C1 segment of cervical spinal cord (tissue), 14 donors: ENCODE measurements at places on chromosomes 16 and 17.

DNA sequence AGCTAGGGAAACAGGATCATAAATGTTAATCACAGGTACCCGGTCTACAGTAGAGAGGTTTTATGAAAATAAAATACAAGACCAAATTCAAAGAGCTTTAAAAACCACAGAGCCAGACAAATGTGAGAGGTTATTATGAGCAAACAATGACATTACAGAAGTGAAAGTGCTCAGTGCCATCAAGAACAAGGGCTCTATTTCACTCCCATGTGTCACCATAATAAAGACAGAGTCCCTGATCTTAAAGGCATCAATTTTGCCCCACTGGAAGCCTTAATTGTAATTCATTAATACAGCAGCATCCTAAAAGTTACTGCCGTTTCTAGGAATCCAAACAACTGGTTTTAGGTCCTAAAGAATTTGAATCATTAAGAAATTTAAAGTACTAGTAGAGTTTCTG is 43.7 kb upstream of the CDRT4 start:
- DNase-seq, result no peak

DNA sequence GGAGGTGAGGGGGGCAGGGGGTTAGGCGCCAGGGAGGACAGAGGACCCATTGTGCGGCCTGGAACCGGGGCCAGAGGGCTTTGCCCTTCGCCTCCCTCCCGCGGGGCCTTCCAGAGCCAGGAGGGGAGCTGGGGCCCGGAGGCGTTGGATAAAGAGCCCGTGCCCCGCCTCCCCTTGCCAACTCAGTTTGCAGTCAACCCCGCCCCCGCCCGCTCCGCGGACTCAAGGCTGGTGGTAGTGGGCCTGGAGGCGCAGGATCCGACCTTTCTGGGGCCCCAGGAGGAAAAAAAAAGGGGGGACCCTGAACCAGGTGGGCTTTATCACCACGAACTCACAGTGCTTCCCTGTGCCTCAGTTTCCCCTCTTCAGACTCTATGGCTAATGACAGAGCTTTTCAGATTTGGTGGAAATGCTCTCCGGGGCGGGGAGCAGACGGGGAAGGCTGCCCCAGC is 2.0 kb upstream of the SPHK1 start:
- DNase-seq, result no peak

GRCh38 chr17:6514371-6514770 is 42.0 kb downstream of the PITPNM3 start:
- DNase-seq, result no peak

- DNase-seq, result no peak
Measured at GRCh38 chr17:14052886-14053615, 16.3 kb upstream of the COX10 start.

- no peak for DNase-seq
Measured at GRCh38 chr17:66952681-66953629, 11.6 kb upstream of the CACNG4 start.

DNA sequence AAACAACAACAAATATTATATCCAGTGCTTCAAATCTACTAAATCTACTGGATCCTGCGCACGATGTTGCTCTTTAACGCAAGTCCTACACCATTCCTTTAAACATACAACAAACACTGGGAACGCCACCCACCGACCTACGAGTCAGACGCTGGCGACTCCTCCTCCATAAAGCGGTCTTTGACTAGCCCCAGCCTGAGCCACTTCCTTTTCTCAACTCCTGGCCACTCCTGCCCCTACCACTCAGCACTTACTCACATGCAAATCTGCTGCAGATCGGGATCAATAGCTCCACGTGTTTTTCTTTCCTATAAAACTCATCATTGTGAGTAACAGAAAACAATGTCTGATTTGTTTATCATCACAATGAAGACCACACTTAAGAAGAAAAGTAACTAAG is 32.8 kb upstream of the MNT start:
- no peak for DNase-seq

GRCh38 chr17:73513426-73513825 is 130.8 kb downstream of the SDK2 start:
- no peak for DNase-seq
